NCI-H1417 (cell line): ENCODE measurements at places on chromosomes 2 and 18.

DNA sequence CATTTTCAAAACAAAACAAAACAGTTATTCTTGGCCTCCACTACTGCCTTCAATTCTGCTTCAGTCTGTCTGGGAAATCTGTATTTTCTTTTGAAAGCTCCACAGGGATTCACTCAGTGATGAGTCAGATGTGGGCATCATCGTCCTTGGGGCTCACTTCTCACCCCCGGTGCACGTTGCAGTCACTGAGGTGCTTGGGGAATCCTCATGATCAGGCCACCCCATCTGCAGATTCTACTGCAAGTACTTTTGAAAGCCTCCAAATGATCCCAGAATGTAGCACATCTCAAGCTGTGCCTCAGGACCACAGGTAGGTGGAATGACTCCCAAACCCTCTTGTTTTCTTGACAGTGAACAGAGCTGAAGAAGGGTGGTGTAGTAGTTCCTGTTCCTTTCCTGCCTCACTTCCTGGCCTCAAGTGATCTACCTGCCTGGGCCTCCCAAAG, 34.3 kb downstream of the LPIN2 start:
- no peak for DNase-seq

DNA sequence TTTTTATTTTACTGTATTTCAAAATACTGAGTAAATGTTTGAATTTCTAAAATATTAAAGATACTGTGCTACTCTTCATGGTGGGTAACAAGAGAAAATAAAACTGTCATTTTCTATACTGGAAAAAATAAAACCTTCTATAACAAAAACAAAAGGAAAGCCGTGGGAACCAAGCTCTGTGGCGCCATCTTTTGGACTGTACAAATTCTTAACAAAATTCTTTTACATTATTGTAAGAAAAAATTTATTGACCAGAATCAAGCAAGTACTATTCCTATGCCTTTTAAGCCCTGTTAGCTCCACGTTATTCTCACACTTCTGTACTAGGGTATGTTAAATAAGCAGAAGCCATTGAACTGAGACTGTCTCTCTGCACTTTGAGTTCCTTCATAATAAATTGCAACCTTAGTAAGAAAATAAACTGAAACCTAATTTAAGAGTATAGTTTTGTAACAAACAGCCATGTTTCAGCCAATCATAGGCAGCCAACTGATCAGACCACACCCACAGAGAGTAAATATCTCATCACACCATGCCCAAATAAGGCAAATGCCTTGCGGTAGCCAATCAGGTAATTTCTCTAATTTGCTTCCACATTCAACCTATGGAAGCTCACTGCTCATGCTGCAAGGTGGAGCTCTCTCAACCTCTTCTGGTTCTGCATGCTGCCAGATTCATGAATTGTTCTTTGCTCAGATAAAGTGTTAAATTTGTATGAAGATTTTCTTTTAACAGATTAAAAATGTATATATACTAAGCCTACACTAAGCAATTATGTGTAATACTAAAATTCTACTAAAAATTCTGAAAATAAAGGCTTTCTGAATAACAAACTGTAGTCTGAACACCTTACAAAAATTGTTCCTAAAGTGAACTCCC, 42.2 kb downstream of the HIBCH start:
- DNase-seq: peak; percentile 45

GRCh38 chr2:46008091-46008870, 288.9 kb upstream of the EPAS1 start:
- no peak for DNase-seq

DNA sequence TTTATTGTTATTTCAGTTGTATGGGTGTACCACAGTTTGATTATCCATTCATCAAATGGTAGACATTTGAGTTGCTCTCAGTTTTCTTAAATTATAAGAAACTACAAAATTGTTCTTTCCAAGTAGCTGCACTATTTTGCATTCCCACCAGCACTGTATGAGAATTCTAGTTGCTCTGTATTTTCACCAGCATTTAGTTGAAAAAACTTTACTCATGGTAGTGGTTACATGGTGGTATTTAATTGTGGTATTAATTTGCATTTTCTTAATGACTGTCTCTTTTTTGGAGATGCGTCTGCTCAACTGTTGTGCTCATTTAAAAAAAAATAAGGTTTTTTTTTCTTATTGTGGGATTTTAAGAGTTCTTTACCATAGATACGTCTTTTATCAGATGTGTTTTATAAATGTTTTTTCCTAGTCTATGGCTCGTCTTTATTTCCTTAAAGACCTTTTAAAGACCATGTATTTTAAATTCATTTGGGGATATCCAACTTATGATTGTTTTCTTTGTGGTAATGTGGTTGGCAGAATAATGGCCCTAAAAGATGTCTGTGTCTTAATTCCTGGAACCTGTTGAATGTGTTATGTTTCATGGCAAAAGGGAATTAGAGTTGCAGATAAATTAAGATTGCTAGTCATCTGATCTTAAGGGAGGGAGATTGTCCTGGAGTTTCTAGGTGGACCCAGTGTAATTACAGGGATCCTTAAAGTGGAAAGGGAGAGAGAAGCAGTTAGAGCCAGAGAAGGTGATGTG, 37.4 kb downstream of the UBE2F start:
- no peak for DNase-seq

DNA sequence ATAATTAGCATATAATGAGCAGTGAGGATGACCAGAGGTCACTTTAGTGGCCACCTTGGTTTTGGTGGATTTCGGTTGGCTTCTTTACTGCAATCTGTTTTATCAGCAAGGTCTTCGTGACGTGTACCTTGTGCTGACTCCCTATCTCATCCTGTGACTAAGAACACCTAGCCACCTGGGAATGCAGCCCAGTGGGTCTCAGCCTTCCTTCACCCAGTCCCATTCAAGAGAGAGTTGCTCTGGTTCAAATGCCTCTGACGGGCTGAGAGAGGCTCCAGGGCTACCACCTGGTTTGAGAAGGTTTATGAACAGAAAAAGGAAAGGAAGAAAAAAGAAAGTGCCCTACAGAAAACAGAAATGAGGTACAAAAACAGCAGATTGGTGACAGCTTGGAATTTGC, 738.7 kb downstream of the SOCS6 start:
- DNase-seq: no peak

- no peak for DNase-seq
Measured at GRCh38 chr2:120791962-120792297, 56.3 kb downstream of the GLI2 start.

- no peak for DNase-seq
Measured at GRCh38 chr18:76587147-76587878, 92.3 kb upstream of the ZNF516 start.

DNA sequence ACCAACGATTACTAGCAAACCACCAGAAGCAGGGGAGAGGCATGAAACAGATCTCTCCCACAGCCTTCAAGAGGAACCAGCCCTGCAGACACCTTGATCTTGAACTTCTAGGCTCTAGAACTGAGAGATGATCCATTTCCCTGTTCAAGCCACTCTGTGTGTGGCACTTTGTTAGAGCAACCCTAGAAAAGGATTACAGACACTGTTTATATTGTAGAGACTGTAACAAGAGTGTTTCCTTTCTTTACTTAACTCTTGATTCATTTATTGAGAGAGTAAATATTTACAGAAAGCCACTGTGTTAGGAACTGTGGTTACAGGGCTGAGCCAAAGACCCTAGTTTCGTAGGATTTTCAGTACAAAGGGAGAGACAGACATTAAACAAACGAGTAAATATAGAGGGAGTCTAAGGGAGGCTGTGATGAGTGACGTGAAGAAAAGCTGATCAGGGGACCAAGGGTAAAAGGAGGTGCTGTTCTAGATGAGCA, 10.9 kb downstream of the CCDC68 start:
- DNase-seq: peak; percentile 63

DNA sequence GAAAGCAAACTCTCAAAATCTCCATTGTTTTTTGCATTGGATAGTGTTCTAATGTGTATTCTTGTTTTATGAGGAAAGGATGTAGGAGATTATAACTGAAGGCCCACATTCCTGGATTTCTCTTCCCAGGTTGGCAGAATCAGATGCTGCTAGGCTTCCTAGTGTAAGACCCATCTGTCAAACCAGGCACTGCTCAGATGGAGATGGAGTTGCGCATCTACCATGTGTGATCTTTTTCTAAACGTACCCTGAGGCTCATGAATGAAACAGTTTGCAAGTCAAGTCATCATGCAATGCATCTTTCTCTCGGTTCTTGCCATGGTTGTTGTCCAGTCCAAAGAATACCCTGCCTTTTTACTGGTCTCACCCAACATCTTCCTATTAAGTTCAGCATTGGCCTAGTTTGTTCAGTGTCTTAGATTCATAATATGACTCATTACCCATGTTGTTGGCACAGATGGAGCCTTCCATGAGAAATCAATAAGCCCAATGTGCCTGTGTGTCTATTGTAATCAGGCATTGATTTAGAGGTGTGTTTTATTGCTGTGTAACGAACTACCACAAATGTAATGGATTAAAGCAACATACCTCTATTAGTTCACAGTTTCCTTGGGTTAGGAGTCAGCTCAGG, 127.4 kb downstream of the NYAP2 start:
- DNase-seq: no peak

GRCh38 chr2:101290711-101291110, 17.8 kb downstream of the RNF149 start:
- no peak for DNase-seq
